ENCODE measurements at places on chromosomes 2 and 18. TPM values are rescaled to one million over a fixed set of nuclear protein-coding genes. Genes with fewer than 3 reads are reported as not detected.

The OTOS gene
- total RNA-seq: not detected

The CFAP65 gene
- 0.48 TPM for total RNA-seq

The TMEM17 gene
- 4.6 TPM for total RNA-seq

The IFIH1 gene
- 1.2 TPM for total RNA-seq

The TUBB8B gene
- not detected for total RNA-seq

The PNKD gene
- 70.9 TPM for total RNA-seq

The CXCR4 gene
- 0.76 TPM for total RNA-seq

The WNT6 gene
- total RNA-seq: 0.16 TPM

The CDH19 gene
- 0.97 TPM for total RNA-seq

The SMAD2 gene
- total RNA-seq: 62.6 TPM

The NTSR2 gene
- not detected for total RNA-seq

The POTEI gene
- not detected for total RNA-seq

The SLC40A1 gene
- 1.8 TPM for total RNA-seq

The SLC5A7 gene
- total RNA-seq: not detected

The ARMC9 gene
- total RNA-seq: 14.2 TPM

The NEB gene
- total RNA-seq: 0.20 TPM

The CD226 gene
- total RNA-seq: 0.23 TPM

The C2orf66 gene
- 0.14 TPM for total RNA-seq

The PLEK gene
- not detected for total RNA-seq

The FRZB gene
- 0.12 TPM for total RNA-seq

The CELF4 gene
- total RNA-seq: not detected

The MYO7B gene
- 0.09 TPM for total RNA-seq

The RAB12 gene
- 30.6 TPM for total RNA-seq

The SEPTIN2 gene
- total RNA-seq: 264 TPM

All from A549 treated with Mapracorat at 1 μM for 4 hours (cell line).